ENCODE measurements at places on chromosomes 3 and 15.

DNA sequence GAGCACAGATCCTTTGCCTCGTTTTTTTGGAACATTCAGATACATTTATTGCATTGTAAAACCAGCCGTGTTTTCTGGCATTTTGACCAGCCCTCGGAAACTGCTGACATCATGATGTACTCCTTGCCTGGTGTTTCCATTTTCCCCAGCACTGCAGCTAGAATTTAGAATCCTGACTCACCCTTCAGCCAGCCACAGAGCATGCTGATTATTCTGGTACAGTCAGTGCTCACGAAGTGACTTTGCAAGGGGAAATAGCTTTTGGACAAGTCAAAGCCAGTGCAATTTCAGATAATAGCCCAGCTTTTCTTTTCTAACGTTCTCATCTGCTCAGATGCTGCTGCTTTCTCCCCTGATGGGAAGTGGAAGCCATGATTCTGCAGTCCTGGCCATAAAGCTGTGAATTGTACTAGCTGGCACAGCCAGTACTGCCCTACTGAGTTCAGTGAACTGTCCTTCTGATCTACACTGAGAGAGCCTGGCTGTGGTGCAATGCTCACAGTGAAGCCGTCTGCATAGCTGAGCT is 12.1 kb upstream of the CNBP start:
- DNase-seq = peak; percentile 93

DNA sequence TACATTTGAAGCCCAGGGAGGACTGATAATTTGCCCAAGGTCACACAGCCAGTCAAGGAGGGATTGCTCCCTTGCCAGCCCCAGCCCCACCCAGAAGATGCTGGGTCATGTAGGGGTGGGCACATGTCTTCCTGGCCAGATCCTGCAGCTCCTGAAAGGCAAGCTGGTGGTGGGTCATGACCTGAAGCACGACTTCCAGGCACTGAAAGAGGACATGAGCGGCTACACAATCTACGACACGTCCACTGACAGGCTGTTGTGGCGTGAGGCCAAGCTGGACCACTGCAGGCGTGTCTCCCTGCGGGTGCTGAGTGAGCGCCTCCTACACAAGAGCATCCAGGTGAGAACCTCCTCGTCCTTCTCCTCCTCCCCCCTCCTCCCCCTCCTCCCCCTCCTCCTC is 13.2 kb downstream of the ISG20 start:
- DNase-seq = no peak

- no peak for DNase-seq
Measured at GRCh38 chr15:38040615-38041014, 106.2 kb downstream of the TMCO5A start.

DNA sequence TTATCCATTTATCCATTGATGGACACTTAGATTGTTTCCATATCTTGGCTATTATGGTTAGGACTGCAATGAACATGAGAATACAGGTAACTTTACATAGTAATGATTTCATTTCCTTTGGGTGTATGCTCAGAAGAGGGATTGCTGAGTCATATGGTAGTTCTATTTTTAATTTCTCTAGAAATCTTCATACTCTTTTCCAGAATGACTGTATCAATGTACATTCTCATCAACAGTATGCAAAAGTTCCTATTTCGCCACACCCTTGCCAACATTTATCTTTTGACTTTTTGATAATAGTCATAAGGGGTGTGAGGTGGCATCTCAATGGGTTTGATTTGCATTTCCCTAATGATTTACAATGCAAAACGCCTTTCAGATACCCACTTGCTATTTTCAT is 6.2 kb upstream of the NIPA1 start:
- no peak for DNase-seq

DNA sequence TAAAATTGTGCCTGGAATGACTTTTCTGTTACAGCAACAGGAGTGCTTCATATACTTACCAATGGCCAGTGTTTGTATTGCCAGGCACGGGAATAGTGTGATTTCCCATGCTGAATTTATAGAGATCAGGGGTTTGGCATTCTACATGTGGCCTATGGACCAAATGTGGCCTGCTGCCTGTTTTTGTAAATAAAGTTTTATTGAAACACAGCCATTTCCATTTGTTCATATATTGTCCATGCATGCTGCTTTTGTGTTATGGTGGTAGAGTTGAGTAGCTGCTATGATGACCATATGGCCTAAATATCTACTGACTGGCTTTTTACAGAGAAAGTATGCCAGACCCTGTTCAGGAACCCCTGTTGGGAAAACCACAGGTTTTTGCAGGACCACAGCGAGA is 55.6 kb downstream of the SLCO3A1 start:
- no peak for DNase-seq

DNA sequence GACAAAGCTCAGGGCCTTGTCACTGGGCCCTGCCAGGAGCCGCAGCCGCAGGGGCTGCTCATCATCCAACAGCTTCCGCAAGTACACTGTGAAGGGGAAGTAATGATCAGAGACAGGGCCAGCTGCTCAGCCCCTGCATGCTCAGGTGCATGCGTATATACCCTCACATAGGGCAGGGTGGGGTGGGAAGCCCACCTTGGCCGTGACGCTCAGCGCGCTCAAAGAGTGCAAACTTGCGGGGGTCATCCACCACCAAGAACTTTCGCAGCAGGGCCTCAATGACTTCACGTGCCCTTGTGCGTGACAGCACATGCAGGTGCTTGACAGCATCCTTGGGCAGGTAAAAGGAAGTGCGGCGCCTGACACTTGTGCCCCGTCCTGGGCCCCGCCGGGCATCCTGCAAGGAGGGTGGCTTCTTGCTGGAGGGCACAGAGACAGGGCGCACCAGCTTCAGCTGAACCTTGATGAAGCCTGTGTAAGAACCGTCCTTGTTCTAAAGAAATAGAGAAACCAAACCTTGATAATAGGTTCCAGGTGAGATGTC is 3.4 kb upstream of the TUSC2 start:
- no peak for DNase-seq

DNA sequence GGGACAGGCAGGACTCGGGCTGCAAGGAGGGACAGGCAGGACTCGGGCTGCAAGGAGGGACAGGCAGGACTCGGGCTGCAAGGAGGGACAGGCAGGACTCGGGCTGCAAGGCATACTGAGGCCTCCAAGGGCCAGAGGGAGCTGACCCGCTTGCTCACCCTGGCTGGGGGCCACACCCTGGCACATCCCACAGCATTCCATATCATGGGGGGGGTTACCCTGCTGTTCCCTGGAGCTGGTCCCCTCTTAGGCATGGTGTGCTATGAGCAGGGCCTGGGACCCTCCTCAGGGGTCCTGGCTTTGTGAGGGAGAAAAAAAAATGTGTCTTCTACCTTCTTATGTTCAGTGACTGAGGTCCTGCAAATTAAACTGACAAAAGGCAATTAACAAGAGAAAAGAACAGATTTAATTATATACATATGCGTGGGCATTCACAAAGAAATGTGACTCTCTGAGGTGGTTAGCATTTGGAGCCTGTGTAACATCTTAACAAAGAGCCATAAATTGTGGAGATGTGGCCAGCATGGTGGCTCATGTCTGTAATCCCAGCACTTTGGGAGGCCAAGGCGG is 97.6 kb upstream of the ALDH1A3 start:
- no peak for DNase-seq

- DNase-seq = peak; percentile 19
Measured at GRCh38 chr3:190229632-190230424, 92.4 kb downstream of the CLDN1 start.

GRCh38 chr3:170410428-170411029 is 8.1 kb upstream of the CLDN11 start:
- peak; percentile 32 for DNase-seq

GRCh38 chr3:76470285-76470684 is 569.6 kb upstream of the ROBO2 start:
- DNase-seq = peak; percentile 18

DNA sequence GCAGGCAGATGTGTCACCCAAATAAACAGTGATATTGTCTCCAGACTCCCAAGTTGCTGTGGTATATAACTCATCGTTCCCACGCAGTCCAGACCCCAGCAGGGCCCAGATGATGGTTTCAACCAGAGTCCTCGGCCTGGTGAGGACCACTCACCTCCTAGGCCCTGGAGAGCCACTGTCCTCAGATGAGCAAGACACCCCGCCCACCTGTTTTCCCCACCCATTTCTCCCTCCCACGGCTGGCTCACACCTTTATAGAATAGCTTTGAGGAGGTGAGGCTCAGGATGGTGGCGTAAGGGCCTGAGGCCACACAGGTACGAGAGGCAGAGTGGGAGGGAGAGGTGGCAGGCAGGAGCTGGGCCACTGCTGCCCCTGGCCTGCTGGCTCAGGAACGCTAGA is 7.5 kb downstream of the MESP1 start:
- DNase-seq = no peak

DNA sequence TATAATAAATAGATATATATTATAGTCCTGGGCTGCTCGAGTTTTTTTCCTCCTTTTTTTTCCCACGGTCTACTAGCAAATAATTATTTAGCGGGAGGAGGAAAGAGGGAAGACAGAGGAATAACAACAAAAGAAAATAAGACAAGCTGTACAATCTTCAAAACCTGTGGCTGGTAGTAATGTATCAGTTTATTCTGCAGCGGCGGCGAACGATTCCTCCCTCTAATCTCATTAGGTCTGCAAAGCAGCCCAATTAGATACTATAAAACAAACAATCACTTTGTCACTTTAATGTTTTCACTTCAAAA is 390 bp upstream of the TLE3 start:
- DNase-seq = no peak

DNA sequence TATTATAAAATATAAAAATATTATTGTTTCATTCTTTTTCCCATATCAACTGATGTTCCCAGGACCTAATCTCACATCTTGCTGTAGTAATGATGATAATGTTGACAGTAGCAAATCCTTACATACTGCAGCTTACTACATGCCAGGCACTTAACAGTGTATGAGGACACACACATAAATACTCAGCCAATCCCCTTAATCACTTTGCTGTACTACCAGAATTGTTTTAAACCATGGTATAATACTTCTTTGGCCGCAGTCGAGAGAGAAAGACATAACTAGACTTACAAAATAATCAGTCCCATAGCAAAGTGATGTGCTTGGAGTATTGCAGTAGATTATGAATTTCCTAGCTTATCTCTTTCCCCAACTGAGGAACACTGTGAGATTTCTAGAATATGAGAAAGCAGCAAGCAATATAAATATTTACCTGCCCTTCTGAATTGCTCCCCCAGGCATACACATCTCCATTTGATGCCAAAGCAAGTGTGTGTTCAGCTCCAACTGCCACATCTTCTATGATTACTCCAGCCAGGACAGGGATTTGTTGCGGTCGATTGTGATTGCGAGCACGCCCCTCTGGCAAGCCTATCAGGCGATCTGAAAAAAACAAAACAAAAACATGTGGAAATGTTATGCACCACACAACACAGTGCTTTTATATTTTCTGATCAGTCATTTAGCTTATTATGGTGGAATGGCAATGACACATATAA is 33.0 kb downstream of the FBXL22 start:
- no peak for DNase-seq

DNA sequence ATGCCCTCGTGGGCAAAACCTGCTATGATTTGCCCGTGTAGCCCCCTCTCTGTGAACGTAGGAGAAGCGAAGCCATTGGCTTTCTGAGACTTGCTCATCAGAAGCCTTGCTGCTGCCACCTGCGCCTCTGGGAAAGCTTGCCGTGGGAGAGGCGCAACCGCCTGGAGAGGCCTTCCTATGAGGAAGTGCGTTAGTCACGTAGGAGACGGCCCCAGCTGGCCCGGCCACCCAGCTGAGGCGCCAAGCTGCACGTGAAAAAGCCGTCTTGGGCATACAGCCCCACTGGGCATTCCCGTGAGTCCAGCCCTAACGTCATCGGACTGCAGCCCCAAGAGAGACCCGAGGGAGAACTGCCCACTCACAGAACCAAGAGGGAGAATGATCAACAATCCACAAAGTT is 49.1 kb upstream of the TJP1 start:
- DNase-seq = no peak

GRCh38 chr3:73500321-73500720 is 124.4 kb downstream of the PDZRN3 start:
- DNase-seq = no peak

- DNase-seq = no peak
Measured at GRCh38 chr3:84165328-84165727, 793.5 kb upstream of the CADM2 start.

GRCh38 chr15:84914351-84914750 is 29.9 kb downstream of the SLC28A1 start:
- DNase-seq = no peak

DNA sequence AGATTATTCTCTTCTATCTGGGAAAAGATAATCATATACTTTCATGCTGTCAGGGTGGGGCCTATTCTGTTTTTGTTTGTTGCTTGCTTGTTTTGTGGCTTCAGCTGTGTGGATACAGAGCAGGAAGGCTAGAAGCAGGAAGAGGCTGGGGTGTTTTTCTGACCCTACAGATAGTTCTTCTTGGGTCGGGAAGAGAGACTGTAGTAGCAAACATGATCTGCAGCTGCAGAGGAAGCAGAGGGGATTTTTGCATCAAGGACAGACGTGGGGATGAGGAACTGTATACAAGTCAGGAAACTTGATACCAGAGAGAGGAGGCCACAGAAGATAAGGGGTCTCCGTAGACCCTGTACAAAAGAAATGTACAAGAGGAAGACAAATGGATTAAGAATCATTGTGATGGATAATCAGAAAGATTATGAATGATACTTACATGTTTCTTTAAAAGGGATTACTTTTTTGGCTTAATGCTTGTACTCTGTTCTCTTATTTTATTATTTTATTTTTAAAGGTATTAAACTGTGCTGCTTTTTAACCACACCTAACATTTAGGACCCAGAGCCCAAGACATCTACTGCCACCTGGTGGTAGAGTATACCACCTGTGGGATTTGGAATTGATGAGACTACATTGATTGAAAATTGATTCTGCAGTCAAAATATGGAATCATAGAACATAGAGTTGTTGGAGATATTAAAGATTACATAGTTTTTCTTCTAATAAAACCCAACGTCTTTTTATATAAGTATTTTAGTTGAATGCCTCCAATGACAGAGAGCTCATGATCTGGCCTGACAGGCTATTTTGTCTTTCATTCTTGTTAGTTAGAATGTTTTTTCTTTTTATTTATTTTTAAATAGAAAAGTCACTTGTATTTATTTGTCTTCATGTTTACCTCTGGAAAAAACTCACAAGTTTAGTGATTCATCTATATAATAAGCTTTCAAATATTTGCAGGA is 87.3 kb upstream of the ROPN1 start:
- peak; percentile 31 for DNase-seq

DNA sequence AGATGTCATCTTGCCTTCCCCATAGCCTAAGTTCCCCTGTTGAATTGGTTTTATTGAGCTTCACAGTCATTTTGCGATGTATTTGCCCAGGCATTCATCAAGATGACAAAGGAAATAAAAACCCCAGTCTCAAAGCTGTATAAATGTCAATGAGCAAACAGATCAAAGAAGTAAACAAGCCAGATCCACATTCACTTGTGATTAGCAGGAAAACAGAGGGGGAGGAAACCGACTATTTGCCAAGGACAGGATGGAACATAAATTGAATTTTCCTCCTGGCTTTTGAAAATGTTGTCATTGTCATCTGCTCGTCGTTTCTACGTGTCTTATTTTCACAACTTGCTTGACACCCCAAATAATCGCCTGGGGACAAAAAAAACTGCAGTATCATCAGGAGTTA is 83.5 kb downstream of the SV2B start:
- DNase-seq = no peak

- no peak for DNase-seq
Measured at GRCh38 chr3:126341755-126342150, 15.5 kb downstream of the KLF15 start.

- DNase-seq = no peak
Measured at GRCh38 chr15:61518191-61518950, 289.3 kb upstream of the RORA start.

GRCh38 chr3:193842029-193842798 is 249.2 kb downstream of the OPA1 start:
- no peak for DNase-seq

Data from LHCN-M2 (cell line).